ENCODE measurements at places on chromosomes 3 and 15.

DNA sequence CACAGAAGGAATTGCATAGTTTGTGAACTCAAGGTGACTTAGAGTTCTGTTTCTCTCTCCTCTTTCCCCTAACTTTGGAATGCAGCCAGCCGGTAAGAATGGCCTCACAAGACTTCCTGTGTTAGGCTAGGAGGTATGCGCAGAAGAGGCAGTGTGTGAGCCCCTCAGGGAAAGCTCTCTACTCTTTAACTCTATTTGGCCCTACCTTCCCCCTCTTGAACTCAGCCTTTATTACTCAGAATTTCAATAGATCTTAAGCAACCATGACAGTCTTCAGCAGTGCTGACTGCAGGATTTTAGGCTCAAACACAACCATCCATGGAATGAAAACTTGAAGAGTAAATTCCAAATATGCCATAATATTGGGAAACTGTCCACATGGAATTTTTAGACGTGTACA lies 209.5 kb downstream of the DTWD1 start:
- no peak for DNase-seq

GRCh38 chr3:41716471-41716870 lies 245.4 kb downstream of the ULK4 start:
- no peak for DNase-seq

GRCh38 chr15:42667855-42668254 lies 69.1 kb downstream of the CDAN1 start:
- DNase-seq: no peak

DNA sequence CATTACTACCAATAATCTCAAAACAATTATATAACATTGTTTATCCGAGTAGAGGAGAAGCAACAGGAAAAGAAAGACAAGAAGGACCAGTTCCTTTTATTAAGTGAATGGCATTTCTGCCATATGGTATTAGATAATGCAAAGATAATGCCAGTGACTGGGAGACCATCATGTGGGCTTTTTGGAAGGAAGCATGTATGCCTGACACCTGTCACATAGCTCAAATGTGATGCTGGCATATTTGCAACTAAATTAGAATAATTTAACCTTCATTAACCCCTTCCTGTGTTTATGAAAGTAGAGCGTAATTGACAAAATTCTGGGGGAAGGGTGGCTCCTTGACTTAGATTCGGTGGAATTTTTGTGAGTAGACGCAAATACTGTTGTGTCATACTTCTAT lies 733.0 kb downstream of the TUSC7 start:
- DNase-seq: no peak

DNA sequence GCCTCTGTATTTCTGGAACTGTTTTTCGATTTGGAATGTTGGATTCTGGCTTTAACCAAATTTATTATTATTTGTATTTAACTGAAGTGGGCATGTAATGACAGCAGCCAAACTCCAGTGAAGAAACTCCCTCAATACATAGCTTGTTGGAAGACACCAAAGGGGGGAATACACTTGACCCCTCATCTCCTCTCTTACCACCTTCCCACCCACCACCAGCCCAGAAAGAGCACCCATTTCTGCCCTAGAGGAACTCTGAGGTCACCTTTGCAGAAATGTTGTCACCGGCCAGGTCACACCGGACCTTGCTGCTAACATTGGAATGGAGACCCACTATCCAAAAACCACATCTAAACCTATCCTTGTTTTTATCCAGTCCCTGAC lies 58.6 kb upstream of the CA12 start:
- no peak for DNase-seq

DNA sequence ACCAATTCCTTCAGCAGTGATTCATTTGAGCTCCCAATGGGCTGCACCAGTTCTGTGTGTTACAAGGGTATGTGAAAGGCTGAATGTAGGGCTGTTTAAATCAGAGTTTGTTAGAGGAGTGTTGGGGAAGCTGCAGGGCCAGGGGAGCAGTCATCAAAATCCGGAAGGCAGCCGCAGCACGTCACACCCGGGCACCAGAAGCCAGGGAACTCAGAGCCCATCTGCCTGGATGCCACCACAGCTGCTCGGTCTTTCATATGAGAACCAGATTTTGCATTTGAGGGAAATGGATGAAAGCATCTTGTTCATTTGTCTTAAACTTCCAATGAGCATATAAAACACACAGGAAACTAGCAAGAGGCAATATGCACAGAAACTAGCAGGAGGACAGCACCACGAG lies 24.2 kb upstream of the NEO1 start:
- no peak for DNase-seq

DNA sequence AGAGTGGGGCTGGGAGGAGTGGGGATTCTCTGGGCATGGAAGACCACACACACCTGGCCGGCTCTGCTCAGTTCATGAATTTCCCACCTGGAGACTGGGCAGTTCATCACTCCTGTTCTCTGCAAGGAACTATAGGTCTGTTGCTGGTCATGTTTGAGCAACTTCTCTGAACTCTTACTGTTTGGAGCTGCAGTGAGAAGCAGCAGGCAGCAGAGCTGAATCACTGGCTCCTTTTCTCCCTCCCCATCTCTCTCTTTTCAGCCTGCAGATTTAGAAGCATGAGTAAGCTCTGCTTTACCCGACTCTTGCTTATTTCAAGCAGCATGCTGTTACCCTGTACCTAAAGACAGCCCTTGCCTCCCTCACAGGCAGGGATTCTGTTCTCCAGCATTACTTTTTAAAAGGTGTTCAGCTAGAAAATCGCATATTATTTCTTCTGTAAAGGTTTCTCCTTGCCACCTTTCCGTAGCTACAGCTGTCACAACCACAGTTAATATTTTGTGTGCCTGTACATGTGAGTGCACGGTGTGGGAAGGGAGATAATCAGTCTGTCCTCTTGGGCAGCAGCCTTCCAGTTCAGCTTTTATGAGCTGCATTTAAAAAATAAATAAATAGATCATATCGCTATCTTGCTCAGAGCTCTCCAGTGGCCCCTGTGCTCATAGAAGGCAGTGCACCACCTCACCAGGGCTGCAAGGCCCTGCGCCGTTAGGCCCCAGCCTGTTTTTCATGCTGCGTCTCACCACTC lies 131.6 kb downstream of the CHCHD6 start:
- DNase-seq: no peak

DNA sequence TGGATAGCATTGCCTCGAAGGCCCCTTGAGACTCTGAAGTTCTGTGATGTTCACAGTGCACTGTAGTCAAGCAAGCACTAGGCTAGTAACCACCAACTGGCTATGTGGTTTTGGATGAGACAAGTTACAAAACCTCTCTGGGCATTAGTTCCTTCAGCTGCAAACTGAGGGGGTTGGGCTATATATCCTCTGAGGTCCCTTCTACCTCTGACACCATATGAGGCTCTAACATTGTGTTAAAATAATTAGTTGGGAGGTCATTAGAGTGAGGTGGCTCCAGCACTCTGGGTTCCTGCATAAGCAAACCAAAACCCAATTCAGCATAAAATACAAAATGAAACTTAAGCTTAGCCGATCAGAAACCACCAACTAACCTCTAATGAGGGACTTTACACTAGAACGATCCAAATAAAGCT lies 209.5 kb upstream of the LRRN1 start:
- no peak for DNase-seq

GRCh38 chr3:43410592-43410991 lies 124.3 kb downstream of the SNRK start:
- DNase-seq: no peak

- DNase-seq: no peak
Measured at GRCh38 chr3:79211586-79212359, 556.0 kb downstream of the ROBO1 start.

- no peak for DNase-seq
Measured at GRCh38 chr3:45179163-45179562, 33.0 kb upstream of the CDCP1 start.

GRCh38 chr3:125250973-125251372 lies 38.4 kb upstream of the SLC12A8 start:
- no peak for DNase-seq

DNA sequence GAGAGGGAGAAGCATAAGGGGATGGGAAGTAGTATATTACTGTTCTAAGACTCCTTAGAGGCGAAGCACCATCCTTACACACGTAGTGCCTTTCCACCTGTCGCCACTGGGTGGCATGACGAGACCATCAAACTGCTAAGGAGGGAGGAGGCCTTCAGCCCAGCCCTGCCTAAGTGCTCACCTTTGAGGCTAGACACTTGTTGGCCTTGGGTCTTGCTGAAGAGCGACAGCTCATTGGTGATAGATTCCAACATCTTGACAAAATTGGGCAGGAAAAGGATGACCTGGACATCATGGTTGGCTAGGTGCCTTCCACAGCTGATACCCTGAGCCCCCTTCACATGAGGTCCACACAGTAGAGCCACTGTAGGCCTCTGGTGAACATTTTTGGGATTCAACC lies 19.6 kb downstream of the CLK3 start:
- DNase-seq: no peak
